Ureter (tissue), 1 donor: ENCODE measurements at places on chromosomes 2 and 18. TPM values are rescaled to one million over a fixed set of nuclear protein-coding genes. Genes with fewer than 3 reads are reported as not detected.

DNA sequence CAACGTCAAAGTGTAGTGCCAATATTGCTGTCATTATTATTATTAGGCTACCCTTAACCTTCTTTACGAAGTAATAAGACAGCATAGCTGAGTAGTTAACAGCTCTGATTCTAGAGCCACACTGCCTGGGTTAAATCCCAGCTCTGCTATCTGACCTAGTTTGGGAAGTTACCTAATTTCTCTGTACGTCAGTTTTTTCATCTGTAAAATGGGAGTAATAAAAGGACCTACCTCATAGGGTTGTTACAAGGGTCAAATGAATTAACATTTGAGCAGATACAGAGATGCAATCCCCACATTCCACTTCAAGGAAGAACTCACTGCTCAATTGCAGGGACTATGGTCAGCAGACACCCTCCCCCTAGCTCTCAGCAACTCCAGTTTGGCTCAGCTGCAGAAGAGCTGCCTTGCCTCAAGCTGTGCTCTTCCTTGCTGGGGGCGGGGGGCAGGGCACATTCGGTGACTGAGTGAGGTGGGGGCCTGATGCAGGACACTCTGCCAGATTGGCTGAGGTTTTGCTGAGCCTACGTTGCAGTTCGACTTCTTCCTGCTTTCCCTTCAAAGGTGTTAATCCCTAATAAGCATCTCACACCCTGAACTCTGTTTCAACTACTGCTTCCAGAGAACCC lies 11.0 kb upstream of the LGALSL start:
- DNase-seq, result no peak

- no peak for DNase-seq
Observed at GRCh38 chr18:907885-908757, 3.5 kb downstream of the ADCYAP1 start.

- DNase-seq, result no peak
Observed at GRCh38 chr2:167875529-167875928, 371.9 kb downstream of the STK39 start.

- no peak for DNase-seq
Observed at GRCh38 chr2:217360781-217361482, 501.1 kb upstream of the TNP1 start.

DNA sequence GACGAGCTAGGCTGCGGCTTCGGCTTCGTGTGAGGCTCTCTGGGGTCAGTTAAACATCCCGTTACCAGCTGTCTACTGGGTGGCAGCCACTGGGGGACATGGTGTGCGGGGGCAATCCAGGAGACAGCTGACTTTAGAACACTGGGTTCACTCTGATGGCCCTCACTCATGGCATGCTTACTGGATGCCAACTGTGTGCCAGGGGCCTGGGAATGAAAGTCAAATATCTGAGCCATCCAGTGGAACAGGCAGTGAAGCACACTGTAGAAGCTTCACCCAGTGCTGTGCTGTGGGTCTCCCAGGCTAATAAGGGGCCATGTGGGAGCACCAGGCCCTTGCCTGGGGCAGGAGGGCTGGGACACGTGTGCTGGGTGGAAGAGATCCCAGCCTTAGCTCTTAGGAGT lies 48.3 kb downstream of the GLI2 start:
- DNase-seq, result no peak

GRCh38 chr2:48694149-48694548 lies 61.4 kb downstream of the LHCGR start:
- DNase-seq, result no peak

GRCh38 chr2:201448701-201449100 lies 2.6 kb downstream of the TRAK2 start:
- no peak for DNase-seq

- DNase-seq, result no peak
Observed at GRCh38 chr2:217049956-217050355, 190.1 kb upstream of the TNP1 start.

DNA sequence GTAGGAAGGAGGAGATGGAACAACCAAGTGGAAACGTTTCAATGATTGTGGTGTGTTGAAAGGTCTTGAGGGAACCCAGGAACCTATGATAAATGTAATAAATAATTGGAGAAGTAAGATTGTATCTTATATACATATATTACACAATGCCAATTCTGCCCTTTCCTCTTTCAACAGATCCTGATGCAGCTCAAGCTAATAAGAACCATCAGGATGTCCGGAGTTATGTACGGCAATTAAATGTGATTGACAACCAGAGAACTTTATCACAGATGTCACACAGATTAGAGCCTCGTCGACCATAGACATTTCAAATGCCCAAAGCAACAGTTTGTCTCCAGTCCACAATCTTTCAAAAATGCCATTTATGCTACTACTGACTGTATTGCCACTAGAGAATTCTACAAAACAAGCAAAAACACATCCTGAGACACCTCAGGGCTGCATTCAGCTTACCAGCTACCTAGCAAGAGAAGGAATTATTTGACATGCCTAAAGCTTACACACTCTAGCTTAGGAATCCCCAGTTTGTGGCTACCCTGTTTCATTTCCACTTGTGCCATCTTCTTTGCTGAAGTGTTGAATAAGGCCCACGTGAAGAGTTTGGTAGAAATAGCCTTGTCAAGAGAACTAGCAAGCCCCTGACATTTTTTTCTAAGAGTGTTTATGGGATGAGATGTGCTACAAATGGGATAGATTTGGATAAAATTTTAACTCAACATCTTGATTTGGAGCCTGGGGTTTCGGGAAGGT lies 24.0 kb upstream of the MAP3K20 start:
- no peak for DNase-seq

DNA sequence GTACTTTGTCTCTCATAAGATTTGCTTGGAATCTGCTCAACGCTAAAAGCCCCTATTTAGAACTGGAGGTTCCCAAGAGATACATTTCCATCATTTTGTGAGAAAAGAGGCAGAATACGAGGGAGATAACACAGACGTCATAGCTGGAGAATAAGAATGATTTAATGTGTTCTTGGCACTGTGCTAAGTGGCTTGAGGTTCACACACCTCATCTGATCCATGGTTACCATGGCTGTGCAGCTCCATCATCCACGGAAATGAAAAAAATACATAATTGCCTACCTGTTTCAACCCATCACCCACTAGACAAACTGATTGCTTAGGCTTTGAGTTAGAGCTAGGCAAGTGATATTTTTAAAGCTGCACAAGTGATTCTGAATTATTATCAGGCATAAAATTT lies 227.6 kb downstream of the SLC8A1 start:
- no peak for DNase-seq

- DNase-seq, result no peak
Observed at GRCh38 chr2:79189465-79189864, 29.9 kb upstream of the REG3A start.

DNA sequence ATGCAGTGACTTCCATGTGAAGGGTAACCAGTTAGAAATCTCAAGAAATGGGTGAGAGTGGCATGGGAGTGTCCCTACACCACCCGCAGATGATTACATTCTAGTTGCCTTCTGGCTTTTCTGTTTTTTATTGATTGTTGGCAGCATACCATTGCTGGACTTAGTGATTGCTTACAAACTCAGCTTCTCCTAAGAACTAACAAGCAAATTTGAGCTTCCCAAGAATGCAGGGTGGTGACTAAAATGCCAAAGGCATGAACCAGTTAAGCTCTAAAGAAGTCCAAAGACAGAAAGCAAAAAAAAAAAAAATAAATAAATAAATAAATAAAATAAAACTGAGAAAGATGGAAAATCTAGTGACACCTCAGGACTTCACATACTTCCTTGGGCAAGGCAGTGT lies 245.5 kb upstream of the PARD3B start:
- no peak for DNase-seq

- DNase-seq, result no peak
Observed at GRCh38 chr2:161965994-161966393, 108.0 kb downstream of the DPP4 start.

The IL36A gene
- not detected for total RNA-seq

- DNase-seq, result peak; percentile 50
Observed at GRCh38 chr2:176934869-176935415, 277.7 kb upstream of the HNRNPA3 start.

The IL37 gene
- not detected for total RNA-seq

The MOCOS gene
- 38.0 TPM for total RNA-seq

The ASIC4 gene
- 0.13 TPM for total RNA-seq

The SCN7A gene
- total RNA-seq, result 5.0 TPM

The OSGEPL1 gene
- total RNA-seq, result 8.5 TPM

The CDH2 gene
- 0.16 TPM for total RNA-seq

DNA sequence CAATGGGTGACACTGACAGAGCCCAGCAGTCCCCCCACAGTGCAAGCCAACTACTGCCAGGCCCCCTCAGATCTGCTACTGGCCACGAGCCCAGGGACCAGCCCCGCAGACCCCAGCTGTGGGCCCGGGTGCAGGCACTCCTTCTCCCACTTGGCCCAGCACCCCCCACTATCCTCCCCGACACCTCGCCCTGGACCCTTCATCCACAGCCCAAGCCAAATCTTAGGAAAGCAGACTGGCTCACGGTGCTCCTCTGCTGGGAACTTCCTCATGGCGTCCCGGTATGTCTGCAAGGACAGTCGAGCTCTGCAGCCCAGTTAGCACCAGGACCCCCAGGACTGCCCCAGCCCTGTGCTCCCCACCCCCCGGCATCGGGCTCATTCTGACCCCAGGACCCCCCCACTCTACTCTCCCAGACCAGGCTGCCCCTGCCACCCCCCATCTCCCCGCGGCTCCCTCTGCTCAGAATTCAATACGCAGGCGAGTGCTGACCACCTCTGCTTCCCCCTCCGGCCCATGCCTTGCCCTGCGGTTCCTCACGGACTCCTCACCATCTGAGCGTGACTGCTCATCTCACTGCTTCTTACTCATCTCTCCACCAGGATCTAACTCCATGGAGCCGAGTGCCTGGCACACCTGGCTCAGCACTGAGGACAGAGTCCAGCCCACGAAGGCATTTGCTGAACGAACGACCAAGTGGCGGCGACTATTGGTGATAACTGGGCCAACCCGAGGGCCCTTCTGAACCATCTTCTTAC lies 85.7 kb downstream of the PXDN start:
- DNase-seq, result no peak

- no peak for DNase-seq
Observed at GRCh38 chr18:79662034-79662433, 17.6 kb upstream of the CTDP1 start.

GRCh38 chr18:36633961-36634412 lies 194.8 kb downstream of the TPGS2 start:
- DNase-seq, result no peak

- no peak for DNase-seq
Observed at GRCh38 chr18:74689251-74689650, 91.6 kb downstream of the ZNF407 start.

The DCDC2C gene
- not detected for total RNA-seq

DNA sequence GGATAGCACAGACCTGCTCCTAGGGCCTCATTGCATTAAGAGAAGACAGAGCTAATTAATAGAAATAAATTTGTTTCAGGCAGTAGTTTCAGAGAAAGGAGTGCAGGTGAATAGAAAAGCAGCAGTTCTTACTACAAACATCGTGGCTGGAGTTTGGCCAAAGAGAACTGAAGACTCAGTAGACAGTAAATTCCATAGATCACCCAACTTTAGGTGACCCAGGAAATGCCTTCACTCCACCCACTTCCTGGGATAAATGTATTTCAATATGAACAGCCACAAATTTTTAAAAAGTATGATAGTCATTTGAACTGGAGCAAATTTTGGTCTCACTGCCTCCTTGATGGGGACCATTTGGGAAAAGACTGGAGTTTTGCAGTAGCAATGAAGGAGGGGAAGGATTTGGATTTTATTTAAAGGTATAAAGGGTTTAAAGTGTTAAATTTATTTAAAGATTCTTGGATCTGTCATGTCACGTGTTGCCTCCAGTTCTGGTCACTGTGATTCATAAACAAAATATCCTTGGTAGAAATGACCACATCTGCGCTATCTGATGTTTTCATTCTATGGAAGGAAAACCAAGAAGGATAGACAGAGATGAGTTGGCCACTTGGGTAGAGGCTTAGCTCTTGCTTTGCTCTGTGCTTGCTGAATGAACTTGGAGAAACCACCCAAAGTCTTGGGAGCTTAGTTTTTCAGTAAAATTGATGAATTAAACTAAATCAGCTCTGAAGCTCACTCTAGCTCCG lies 390.2 kb downstream of the THSD7B start:
- no peak for DNase-seq

The ADRA2B gene
- total RNA-seq, result 1.1 TPM

DNA sequence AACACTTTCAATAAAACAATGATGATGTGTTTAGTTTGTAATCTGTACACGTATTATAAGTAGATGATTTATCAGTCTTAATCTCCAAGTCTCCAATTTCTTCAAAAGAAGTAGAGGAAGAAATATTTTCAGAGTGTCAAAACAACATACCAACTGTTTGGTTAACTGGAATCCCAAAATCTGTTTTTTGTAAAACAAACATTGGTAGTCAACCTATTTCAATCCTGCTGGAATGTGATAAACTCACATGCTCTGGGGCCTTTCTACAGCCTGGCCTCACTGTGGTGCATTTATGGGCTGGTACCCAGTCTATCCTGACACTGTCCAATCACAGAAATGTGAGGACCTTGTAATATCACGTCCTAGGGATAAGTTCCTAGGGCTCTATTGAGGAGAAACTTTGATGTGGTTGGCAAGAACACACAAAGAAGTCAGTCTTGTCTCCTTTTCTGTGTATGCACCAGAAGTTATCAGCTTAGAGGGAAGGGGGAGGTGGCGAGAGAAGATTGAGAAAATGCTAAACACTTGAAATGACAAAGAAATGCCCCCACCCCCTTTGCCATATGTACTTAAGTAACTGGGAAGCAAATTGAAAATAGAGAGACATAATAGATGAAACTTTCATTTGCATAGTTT lies 47.2 kb downstream of the PRKRA start:
- DNase-seq, result no peak

The BCL11A gene
- 31.4 TPM for total RNA-seq

- peak; percentile 61 for DNase-seq
Observed at GRCh38 chr18:59697236-59697932, at the start of gene CCBE1. Gene CCBE1 (minus strand): TSS chr18:59697423.

GRCh38 chr2:191412353-191412752 lies 167.1 kb downstream of the MYO1B start:
- no peak for DNase-seq

GRCh38 chr2:224584785-224585210 lies 365 bp downstream of the CUL3 start:
- DNase-seq, result peak; percentile 68

- DNase-seq, result no peak
Observed at GRCh38 chr18:816869-817268, 4.8 kb upstream of the YES1 start.

- no peak for DNase-seq
Observed at GRCh38 chr2:383178-383577, 95.3 kb upstream of the ALKAL2 start.

The TNFAIP6 gene
- 1.9 TPM for total RNA-seq

The SULT1C4 gene
- total RNA-seq, result 3.4 TPM

DNA sequence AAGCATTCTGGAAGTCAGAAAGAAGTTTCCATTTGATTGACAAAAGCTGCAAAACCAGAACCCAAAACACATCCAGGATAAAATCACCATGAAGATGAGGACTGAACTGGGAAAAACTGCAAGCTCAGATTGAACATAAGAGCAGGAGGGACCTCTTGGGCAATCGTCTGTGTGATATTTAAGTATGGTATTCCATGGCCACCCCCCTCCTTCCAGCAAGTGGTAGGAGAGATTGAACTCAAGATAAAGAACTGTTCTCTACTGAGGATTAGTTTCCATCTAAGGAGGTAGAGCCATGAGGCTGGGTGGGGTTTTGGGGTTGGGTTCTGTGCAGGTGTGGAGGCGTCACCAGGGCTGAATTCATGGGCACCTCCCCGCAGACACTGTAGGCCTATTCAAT lies 251.1 kb downstream of the NCKAP5 start:
- DNase-seq, result no peak
